Lung (tissue), 17 donors: ENCODE measurements at places on chromosomes 5 and 9.

GRCh38 chr5:132268769-132269551 is 11.5 kb downstream of the PDLIM4 start:
- DNase-seq = no peak

- DNase-seq = no peak
Observed at GRCh38 chr5:158514319-158514985, 585.3 kb downstream of the EBF1 start.

DNA sequence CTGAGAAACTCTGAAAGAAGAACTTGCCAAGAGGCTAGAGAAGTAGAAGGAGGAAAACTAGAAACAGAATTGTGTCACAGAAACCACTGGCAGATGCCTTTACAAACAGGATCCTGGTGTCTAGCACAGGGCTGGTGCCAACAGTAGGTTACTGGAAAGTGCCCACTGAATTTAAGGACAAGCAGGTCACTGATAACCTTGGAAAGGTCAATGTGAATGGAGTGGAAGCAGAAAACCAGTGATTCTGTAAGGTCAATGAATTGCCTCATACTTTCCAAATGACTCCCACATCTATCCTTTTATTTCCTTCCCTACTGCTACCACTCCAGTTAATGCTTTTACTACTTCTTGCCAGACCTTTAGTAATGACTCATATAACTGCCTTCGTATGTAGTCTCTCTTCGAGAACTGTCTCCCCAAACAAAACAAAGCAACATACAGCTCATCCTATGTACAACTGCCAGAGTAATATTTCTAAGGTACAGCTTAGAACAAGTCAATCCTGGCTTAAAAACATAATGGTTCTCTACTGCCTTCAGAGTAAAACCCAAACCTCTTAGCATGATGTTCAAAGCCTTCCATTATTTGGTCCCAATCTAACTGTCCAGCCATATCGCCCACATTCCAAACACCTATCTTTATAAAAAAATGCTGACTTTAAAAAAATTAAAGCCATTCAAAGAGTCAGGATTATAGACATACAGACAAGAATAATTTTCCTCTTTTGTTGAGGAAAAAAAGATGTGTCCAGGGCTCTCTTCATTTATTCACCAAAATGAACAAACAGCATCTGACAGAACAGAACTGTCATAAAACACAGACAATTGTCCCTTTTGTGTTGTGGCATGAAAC is 52.5 kb downstream of the NR3C1 start:
- no peak for DNase-seq

DNA sequence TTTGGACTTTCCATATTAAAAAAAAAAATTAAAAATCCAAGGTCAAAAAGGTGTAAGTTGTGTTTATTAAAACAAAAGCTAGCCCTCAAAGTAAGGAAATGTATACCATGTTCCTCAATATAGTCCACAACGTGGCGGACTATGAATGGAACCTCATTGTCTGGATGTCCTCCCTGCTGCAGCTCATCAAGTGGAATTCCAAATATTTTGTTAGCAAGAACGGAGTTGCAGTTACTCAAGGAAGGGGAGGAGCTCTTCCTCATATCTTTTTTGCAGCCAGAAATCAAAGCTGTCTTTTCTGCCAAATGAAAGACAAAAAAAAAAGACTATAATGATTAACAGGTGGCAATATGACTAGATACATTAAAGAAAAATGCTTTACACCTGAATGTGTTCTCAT is 14.0 kb downstream of the FAM13B start:
- DNase-seq = no peak

DNA sequence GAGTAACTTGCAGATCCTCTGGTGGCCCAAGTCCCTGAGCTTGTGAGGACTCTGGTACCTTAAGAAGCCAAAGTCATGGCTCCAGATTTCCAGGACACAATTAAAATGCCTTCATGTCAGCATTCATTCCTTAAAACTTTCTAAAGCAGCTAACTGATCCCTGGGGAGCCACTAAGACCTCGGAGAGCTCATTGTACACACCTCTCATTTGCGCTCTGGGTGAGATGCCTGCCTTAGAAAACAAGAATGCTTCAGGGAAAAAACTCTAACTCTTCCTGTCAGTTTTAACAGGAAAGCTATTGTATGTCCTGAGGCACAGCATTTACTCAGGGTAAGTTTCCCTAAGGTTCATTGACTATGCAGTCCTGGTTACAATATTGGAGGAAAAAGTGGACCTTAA is 285.0 kb downstream of the EFNA5 start:
- no peak for DNase-seq

GRCh38 chr5:118592229-118593002 is 395.9 kb downstream of the DTWD2 start:
- DNase-seq = peak; percentile 79

- peak; percentile 87 for DNase-seq
Observed at GRCh38 chr9:112348257-112349007, 15.0 kb upstream of the PTBP3 start.

GRCh38 chr5:133801955-133802751 is 166.3 kb downstream of the C5orf15 start:
- peak; percentile 29 for DNase-seq

DNA sequence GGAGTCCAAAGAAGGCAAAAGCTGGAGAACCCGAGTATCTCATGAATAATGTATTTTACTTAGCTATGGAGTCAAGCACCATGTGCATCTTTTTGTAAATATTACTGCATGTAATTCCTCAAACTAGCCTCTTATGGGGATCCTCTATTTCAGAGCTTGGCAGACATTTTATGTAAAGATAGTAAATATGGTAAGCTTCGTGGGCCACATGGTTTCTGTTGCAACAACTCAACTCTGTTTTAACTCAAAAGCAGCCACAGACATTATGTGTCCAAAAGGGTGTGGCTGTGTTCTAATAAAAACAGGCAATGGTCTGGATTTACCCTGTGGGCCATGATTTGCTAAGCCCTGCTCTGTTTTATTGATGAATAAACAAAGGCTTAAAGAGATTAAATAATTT is 17.3 kb downstream of the DAPK1 start:
- DNase-seq = peak; percentile 55

DNA sequence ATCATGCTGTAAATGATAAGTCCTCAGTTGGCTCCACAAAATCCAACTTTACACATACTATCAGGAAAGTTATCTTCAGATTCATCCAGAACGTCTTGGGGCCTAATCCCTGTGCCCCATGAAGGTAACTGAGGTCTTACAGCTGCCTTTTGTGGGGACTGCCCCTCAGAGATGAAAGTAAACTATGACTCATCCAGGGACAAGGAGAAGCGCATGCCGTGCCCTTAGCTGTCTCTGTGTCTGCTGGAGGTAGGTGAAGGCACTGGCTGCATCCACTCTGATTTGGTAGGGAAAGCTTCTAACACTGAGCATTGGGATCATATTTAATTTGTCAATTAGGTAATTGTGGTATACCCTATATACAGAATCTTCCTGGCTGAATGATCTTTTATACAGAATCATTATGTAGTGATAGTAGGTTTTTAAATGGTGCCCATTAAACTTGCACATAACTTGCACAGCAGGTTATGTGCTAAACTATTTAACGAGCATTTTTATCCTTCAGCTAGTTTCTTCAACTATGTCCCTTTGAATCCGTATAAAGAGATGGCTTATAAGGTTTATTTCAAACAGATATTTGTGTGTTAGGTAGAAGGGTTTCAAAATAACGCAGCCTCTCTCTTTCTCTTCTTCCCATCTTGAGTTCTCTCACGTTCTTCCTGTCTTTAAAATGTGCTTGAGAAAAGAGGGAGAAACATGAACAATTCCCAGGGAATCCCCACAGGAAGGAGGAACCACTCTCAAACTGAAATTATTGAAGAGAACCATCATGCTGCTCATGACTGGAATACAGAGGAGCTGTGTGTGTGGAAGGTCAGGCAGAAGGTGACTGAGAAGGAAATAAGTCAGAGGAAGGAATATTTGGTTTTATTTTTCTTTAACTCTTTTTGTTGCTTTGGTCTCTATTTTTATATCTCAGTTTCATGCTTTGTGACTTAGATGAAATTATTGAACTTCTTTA is 250.9 kb downstream of the CD180 start:
- no peak for DNase-seq

GRCh38 chr5:135228222-135228621 is 170.8 kb downstream of the MACROH2A1 start:
- DNase-seq = no peak

GRCh38 chr5:123482258-123482657 is 29.7 kb upstream of the CSNK1G3 start:
- no peak for DNase-seq
